ENCODE measurements at places on chromosomes 2 and 18.

DNA sequence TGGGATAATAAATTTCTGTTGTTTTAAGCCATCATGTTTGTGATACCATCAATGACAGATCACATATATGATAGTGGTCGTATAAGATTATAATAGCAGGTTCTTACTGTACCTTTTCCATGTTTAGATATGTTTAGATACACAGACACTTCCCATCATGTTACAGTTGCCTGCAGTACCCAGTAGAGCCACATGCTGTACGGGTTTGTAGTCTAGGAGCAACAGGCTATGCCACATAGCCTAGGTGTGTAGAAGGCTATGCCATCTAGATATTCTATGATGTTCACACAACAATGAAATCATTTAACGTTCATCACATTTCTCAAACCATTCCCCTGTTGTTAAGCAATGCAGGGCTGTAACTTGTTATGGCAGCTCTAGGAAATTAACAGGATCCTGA is 132.9 kb upstream of the SH3BP4 start:
- no peak for DNase-seq

DNA sequence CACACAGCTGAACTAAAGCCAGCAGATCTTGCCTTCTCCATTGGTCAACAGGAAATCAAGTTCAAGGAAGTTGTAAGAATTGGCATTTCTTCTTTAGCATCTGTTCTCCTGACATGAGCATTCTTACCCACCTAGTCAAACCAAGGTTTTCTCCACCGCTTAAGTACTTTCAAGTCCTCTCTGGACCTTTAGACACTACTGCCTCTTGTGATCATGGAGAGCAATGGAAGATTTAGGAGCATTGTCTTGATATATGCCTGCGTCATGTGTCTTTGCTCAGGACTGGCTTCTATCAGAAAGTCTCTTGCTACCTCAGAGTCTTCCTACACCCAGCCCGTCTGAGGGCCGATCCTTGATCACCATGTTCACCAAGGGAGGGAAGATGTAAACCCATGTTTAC is 262.2 kb downstream of the PHLPP1 start:
- no peak for DNase-seq

DNA sequence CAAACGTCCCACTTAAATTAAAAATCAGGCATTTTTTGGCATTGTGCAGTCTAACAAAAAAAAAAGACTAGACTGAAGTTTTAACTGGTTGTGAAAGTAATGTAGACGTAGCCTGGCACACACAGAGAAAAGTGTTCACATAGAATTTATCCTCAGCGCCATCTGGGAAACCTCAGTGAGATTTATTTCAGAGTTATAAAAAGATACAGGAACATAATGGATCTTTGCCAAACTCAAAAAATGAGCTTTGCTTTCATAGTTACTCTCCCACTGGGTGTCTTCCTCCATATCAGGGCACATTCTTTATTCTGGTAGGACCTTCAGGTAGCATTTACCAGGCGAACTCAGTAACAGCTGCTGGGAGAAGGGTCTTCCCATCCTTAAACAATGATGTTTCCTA is 532.4 kb upstream of the SALL3 start:
- no peak for DNase-seq

GRCh38 chr2:106208874-106209273 is 14.8 kb upstream of the UXS1 start:
- no peak for DNase-seq

GRCh38 chr18:78685980-78686530 is 293.6 kb upstream of the SALL3 start:
- DNase-seq: no peak

- DNase-seq: no peak
Measured at GRCh38 chr18:78521744-78522143, 457.9 kb upstream of the SALL3 start.

DNA sequence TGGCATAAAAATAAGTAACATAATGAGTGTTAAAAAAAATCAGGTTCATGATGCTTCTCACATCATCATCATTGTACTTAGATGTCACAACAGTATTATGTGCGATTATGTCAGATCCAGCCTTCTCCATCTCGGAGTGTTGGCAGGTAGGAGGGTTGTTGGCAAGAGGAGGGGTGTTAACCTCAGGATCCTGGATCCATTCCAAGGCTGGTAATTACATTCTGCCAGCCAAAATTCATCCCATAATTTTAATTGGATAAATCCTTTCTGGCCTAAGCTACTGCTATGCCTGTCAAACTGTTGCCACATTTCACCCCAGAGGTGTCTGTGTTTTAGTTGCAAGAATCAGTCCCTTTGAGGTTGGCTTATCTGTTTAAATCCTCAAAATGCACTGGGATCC is 891 bp upstream of the FTCDNL1 start:
- no peak for DNase-seq

DNA sequence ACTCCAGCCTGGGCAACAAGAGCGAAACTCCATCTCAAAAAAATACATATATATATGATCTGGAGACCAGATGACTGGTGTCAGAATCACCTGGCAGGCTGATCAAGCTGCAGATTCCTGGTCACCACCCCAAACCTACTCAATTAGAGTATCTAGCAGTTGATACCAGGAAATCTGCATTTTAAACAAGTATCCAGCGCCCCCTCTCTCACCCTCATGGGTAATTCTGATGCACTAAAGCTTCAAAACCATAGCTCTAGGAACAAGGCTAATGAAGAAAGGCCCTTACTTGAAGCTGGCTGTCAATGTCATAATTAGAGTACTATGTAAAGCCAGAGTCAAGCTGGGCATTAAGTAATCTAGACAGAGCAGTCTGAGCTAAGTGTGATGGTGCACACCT is 25.0 kb upstream of the PCBP1 start:
- DNase-seq: no peak

DNA sequence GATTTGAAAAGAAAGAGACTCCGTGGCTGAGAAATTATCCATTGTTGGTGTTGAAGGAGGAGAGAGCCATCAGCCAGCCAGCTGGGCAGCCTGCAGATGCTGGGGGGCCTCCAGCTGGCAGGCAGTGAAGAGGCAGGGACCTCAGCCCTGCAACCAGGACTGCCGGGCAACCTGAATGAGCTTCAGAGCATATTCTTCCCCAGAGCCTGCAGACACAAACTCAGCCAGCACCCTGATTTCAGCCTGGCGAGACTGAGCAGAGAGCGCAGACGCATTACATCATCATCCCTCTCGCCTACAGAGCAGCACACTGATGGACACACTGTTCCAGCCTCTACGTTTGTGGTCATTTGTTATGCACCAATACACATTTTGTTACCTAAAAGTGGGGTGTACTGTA is 150.7 kb upstream of the RAB6C start:
- DNase-seq: no peak

DNA sequence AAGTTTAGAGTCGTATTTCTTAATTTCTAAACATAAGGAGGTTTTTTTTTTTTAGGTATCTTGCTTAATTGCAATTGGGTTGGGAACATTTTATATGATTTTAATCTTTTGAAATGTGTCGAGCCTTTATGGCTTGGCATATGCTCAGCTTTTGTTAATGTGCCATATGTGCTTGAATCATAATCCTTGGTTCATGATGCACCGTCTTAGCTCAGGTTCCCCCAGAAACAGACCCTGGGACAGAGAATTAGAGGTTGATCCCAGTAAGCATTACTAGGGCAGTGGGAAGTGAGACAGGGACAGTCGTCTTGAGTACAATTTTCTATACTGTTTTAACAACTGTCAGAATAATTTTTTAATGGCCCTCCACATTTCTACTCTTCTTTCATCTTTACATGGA is 9.3 kb downstream of the CHCHD5 start:
- no peak for DNase-seq

- DNase-seq: no peak
Measured at GRCh38 chr2:60958800-60959199, 58.7 kb upstream of the PEX13 start.

GRCh38 chr2:47313141-47313691 is 89.7 kb upstream of the MSH2 start:
- DNase-seq: peak; percentile 76

GRCh38 chr2:214169736-214170135 is 241.1 kb upstream of the VWC2L start:
- no peak for DNase-seq

GRCh38 chr2:23662466-23662865 is 264.5 kb downstream of the ATAD2B start:
- DNase-seq: no peak

GRCh38 chr2:45253151-45253550 is 243.9 kb upstream of the SIX2 start:
- DNase-seq: no peak

DNA sequence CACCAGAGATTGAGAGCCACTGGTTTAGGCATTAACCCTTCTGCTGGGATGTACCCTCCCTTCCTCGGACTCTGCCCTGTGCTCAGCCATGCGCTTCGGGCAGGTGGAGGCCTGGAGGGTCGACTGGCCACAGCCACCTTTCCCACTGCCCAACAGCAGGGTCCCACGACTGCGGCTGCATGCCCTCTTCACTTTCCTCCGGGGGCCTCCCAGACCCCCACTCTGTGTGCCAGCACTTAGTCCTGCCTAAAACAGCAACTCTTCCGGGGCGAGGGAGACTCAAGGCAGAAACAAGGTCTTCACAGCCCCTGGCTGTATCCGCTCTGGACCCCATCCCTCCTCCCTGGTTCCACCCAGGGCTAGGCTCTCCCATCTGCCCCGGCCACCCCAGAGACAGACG is 31.3 kb upstream of the BIN1 start:
- no peak for DNase-seq

GRCh38 chr2:31980674-31981356 is 30.0 kb downstream of the MEMO1 start:
- DNase-seq: peak; percentile 36

DNA sequence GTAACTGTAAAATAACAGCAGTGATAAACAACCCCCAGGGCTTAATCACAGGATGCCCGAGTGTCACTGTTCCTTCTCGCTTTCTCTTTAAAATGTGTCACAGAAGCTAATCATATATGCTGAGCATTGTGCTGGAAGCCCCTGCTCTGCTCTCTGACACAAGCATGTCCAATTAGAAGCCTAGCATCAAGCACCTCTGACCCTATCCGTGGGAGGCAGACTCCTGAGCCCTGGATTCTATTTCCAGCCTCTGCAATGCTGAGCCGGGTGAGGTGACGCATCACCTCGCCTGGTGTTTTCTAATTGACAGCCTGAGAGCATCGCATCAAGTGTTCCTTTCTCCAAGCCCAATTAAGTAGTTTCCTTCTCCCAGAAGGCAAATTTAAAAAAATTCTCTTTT is 19.7 kb upstream of the SCG2 start:
- no peak for DNase-seq

DNA sequence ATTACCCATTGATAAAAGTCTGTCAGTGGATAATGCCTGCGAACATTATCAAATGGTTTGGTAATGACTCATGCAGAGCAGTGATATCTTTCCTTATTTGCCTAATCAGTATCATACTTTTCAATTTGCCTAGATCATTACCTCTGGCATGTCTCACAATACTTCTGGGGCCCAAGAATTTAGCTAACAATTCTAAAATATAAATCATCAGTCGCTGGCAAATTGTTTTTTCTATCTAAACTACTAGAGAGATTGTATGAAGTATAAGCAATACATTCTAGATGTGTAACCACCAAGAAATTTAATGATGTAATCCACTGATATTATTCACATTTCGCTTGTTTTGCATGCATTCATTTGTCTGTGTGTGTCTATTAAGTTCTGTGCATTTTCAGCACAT is 191.2 kb upstream of the CDH19 start:
- DNase-seq: no peak

- DNase-seq: no peak
Measured at GRCh38 chr2:219901155-219901554, 273.7 kb downstream of the SLC4A3 start.

GRCh38 chr2:236572482-236572881 is 2.9 kb downstream of the ACKR3 start:
- DNase-seq: no peak

DNA sequence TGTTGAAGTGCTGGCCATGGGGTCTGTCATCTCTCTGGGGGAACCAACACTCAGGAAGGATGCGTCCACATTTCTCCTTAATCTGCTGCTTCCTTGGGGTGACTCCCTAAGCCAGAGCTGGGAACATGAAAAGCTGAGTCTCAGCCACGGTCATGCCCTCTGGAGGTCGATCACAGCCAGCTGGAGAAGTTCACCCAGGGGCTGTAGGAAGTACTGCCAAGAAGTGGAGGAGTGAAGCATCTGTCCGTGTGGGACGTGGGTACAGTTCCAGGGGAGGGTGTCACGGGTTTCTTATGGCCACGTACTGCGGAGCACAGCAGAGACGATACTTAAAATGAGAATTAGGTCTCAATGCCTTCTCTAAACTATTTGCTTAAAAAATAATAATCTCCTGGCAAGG is 42.4 kb upstream of the IGFBP2 start:
- peak; percentile 11 for DNase-seq

GRCh38 chr2:133660510-133660909 is 92.2 kb upstream of the NCKAP5 start:
- no peak for DNase-seq

GRCh38 chr2:79945653-79946445 is 358.7 kb downstream of the LRRTM1 start:
- DNase-seq: no peak

- no peak for DNase-seq
Measured at GRCh38 chr2:48482769-48483168, 47.2 kb upstream of the STON1 start.

DNA sequence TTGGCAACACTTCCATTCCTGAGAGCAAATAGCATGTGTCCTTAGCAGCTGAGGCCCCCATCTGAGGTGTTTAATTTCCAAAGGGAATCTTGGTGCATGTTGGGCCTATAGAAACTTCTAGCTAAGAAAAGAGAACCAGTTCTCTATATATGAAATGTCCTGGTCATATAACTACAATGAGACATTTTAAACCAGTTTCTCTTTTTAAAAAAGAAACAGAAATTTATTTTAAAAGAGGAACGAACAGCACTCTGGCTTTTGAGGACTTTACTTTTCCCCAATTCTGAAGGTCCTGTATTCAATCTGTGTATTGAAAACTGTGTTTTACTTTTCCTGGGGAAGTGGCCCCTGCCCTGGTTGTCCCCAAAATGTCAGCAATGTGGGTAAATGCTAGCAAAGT is 309.5 kb upstream of the STON1 start:
- DNase-seq: no peak

DNA sequence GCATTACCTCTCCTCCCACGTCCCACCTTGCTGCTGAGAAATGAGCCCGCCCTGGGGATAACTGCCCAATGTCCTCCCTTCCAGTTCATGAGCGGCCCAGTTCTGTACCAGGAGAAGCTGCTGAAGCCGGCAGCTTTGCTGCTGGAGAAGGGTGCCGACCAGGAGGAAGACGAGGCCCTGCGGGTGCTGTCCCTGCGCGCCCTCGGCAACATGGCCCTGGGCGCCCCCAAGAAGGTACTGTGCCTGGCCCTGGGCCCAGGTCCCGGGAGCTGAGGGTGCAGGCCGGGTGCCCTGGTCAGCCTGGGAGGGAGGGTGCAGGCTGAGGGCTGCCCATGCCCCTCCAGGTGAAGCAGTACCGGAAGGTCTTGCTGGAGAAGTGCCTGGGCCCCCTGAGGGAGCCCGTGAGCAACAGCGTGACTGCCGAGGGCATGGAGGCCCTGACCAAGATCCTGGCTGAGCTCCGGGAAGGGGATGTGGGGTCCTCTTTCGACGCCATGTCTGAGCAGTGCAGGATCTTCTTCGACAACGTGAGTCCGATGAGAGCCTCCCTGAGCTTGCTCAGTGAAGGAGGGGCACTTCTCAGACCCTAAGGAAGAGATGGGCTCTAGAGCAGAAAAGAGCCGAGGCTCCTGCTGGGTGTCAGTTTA is 25.7 kb downstream of the HJURP start:
- no peak for DNase-seq

Data from A549 (cell line).